ENCODE measurements at places on chromosomes 6 and 20.

DNA sequence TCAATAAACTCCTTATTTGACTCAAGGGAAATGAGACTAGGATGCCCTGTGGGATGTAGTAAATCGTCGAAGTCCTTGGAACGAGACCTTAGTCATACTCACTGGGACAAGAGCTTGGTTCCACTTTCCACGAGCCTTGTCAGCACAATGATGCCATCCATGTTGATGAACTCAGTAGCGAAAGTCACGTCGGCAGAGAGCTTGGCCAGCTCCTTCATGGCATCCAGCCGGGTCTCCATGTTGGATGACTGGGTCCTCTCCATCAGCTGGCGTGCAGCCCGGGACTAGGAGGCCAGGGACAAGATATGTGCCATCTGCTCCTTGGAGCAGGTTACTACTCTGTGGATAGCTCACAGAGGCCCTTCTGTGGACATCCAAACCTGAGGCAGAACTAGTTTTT lies 17.5 kb downstream of the ELMO2 start:
- no peak for DNase-seq

DNA sequence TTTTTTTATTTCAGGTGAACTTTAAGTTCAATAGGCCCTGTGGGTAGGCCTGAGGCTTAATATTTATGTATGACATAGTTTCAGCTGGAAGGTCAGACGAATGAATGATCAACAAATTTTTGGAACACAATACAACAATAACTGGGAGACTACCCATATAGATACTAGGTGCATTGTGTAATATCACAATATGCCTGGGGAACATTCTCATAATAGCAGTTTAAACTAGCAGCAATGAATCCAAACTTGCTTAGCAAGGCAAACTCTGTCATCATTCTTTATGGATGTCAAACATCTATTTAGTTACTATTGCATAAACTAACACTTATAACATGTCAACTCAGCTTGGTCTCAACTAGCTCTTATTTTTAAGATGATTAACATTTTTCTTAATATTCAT lies 49.3 kb downstream of the ELOVL4 start:
- DNase-seq, result no peak

DNA sequence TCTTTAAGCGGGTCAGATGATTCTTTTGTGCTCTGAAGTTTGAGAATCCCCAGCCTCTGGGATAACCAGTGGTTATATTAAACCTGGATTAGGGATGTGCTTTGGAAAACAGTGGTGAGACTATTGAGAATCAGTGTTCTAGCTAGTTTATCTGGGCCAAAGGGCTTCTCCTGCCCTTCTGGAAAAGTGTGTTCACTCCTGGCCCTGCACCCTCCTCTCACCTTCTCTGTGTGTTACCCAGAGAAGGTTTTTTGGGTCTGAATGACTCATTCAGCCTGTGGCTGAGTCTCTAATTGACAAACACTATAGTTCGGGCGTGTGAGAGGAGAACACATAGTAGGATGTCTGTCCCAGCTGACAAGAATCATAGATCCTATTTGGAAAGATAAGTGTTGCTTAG lies 66.7 kb downstream of the LRRC1 start:
- DNase-seq, result no peak

DNA sequence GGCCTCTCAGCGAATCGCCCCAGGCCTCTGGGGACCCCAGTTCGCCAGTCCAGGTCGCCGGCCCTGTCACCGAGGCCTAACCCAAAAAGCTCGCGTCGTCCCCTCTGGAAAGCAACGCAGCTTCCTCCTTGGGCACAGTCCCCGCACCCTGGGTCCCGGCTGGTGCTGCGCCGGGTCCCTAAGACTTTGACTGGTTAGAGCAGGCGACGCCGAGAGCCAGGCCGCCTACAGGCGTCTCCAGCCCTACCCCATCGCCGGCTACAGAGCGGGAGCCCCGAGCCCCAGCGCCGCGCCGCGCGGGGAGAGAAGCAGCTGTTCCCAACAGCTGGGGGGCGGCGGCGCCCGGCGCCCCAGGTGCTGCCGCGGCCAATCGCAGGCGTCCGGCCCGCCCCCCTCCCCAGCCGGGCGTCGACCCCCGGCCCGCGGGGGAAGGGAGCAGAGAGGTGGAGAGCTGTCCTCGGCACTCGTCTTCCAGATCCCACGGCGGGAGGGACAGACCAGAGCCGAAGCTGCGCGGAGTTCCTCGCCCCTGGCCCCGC lies 540 bp upstream of the RBM24 start:
- no peak for DNase-seq

- no peak for DNase-seq
Measured at GRCh38 chr6:90960324-90960723, 373.5 kb upstream of the MAP3K7 start.

DNA sequence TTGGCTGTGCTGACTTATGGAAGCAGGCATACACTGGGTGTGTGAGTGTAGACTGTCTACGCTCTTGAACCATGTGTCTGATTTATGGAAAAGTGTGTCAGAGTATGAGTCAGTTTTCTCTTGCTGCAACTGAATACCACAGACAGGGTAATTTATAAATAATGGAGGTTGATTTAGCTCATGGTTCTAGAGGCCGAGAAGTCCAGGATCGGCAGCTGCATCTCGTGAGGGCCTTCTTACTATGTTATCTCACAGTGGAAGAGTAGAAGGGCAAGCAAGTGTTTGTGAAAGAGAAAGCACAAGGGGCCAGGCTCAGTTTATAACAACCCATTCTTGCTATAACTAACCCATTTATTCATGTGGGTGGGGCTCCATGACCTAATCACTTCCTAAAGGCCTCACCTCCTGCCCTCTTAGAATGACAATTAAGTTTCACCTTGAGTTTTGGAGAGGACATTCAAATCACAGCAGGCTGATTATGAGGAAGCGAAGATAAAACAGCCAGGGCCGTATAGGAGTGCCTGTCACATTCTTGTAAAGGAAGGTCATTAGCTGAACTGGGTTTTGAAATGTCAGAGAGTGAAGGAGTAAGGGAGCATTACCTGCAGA lies 6.7 kb downstream of the GPR31 start:
- DNase-seq, result no peak

DNA sequence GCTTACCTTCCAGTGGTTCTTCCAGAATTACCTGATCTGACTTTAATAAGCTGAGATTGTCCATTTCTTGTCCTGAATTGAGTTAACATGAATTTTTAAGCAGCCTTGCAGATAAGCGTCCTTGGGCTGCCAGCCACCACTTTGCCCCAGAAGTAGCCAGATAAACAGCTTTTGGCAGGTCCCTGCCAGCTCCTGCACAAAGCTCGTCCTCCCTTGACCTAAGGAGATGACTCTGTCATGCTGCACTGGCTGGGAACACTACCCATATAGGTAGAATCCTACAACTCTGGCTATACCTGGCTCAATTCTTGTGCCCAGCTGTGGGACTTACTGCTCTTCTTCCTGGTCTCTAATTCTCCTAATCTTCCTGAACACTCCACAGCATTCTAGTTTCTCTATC lies 39.6 kb upstream of the AAR2 start:
- no peak for DNase-seq

DNA sequence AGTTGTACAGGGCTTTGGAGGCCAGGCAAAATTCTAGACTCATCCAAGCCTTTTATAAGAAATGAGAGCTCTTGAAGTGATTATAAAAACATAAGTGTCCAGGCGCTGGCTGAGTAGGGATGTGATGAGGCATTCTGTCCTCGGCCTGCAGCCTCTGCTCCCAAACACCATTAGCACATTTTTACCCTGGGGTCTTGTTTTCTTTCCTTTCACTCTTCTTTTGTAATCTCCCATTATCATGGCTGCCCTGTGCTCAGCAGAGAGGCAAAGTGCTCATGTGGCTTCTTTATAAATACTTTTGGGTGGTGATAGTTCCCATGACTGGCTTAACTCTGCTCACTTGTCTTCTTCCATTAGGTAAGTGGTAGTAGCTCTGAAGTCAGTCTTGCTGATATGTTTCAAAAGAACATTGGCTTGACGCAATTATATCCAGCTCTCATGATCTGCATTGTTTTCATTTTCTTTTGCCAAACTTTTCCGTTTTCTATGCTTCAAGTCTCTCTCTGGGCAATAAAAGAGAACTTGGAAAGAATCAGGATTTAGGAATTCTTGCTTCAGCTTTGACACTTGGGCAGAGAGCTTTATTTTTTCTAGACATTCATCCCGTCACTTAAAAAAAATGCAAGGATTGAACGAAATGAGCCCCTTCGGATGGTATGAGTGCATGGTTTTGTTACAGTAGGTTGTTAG lies 61.1 kb downstream of the CAP2 start:
- DNase-seq, result no peak

GRCh38 chr6:160222491-160222890 lies 36.1 kb downstream of the SLC22A2 start:
- DNase-seq, result no peak

DNA sequence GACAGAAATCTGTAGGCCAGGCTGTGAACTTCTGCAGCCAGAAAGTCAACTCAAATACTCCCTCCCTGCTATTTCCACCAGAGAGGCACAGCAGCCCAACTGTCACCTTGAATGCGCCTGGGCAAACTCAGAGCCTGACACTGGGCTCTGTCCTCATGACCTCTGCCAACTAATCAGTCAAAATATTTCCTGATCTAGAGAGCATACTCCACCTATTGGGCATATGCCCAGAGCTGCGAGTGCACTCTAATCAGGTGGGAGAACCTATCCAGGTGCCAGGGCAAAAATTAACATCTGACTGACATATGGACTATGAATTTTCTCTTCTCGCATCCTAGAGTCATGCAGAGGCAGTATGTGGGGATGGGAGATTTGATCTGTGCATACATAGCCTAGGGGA lies 406.3 kb upstream of the RUNX2 start:
- no peak for DNase-seq

- no peak for DNase-seq
Measured at GRCh38 chr6:154537511-154538325, 27.2 kb upstream of the CNKSR3 start.

Data from NCI-H1417 treated with DMSO at 0.1 percent for 48 hours (cell line).